ENCODE measurements at places on chromosomes 7 and 10.
A peak's percentile ranks its signal among the peaks of the same experiment; 100 is the strongest.

DNA sequence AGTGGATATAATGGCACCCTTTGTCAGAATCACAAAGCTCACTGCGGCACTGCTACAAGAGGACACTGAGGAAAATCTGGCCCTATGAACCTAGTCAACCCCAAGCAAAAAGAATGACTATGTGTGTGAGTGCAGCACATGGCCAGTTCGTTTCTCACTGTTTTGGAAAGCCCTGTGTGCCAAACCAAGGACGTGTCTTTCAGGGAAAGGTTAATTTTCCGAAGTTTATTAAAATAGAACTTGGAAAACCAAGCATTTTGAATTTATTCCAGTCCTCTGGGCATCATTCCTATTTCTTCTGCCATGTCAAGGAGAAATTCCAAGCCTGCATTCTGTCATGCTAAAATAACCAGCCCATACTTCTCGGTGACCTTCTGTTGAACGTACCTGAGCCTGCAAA lies 471.8 kb downstream of the PLXDC2 start:
- no peaks in the 10 kb centered on the region for H3K27me3 ChIP-seq
- H3K27ac ChIP-seq: no peak overlapping the region
- no peaks in the 10 kb centered on the region for H3K36me3 ChIP-seq
- H3K4me3 ChIP-seq: no peak overlapping the region

DNA sequence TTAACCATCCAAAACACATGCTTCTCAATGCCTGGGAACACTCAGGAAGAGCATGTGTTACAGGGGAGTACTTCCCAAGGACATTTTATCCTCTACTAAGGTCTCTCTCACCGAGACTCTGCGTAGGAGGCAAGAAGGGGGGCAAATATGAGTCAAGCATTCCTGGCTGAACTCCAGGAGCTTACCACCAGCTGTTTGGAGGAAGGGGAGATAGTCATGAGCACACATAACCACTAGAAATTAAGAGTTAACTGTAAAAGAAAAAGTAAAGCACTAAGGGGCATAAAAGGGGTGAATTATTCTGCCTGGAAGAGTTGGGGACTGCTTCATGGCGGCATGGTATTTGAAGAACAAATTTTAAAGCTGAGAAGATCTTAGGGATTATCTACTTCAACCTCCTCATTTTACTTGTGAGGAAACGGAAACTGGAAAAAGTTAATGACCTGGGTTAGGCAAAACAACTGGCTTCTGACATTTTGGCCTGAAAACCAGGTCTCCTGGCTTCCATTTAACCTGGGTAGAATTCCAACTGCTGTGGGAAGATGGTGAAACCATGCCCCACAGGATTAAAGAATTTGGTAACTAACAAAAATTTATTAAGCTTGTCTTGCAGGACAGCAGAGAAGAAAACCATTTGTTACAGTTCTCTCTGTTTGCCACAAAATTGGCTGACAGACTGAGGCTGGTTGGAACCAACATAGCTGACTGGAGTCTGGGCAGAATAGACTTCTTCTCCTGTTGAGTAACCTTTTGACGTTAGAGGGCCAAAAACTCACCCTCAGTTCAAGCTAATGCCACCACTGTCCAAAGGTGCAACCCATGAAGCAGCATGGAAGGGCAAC lies 85.5 kb downstream of the SLC25A13 start:
- no peaks in the 10 kb centered on the region for H3K36me3 ChIP-seq
- H3K27me3 ChIP-seq: no peaks in the 10 kb centered on the region
- H3K4me3 ChIP-seq: no peak overlapping the region
- DNase-seq: no peak

GRCh38 chr10:130491011-130491692 lies 355.0 kb downstream of the GLRX3 start:
- no peak overlapping the region for H3K4me3 ChIP-seq
- no peak for DNase-seq
- H3K4me1 ChIP-seq: no peaks in the 10 kb centered on the region
- no peaks in the 10 kb centered on the region for H3K36me3 ChIP-seq
- H3K27me3 ChIP-seq: no peaks in the 10 kb centered on the region
- H3K27ac ChIP-seq: no peak overlapping the region

DNA sequence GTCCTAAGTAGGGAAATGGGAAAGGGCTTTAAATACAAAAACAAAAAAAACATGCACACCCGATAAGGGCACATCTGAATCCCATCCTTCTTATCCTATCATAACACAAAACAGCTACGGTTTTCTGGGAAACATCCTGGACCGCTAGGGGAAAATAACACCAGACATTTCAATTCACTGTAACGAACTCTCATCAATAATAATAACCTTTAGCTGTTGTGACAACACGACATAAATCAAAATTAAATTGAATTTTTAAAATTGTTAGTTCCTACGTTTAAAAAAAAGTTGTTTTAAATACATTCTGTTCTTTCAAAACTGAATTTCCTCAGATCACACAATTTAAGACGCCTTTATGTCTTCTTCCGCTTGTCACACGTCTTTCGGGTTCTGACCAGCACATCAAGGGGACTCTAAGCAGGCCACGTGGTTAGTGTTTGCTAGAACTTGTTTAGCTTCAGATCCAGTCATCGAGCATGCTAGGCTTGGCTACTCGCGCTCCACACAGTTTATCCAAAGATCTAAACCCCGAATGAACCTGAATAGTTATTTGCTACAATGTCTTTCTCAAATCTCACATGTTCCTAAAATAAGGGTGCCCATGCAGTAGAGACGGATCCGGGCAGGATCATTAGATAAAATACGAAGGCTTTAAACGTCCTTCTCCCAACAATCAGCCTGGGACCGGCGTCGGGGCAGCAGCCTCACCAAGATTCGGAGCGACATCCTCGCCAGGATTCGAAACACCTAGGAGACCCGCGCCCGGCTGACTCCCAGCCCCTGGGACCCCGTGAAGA lies 839 bp downstream of the IKZF5 start:
- H3K36me3 ChIP-seq: peaks cover 16% of the 10 kb centered on the region
- peak; percentile 32 for DNase-seq
- peaks cover 53% of the 10 kb centered on the region for H3K4me1 ChIP-seq
- peak overlapping the region; percentile 99 for H3K27ac ChIP-seq

- H3K4me3 ChIP-seq: peak overlapping the region; percentile 75
- H3K36me3 ChIP-seq: peaks cover 6% of the 10 kb centered on the region
- peaks cover 24% of the 10 kb centered on the region for H3K4me1 ChIP-seq
These were observed 92.8 kb upstream of the INSIG1 start for GRCh38 chr7:155204744-155205367.

GRCh38 chr10:124665980-124666379 lies 78.2 kb downstream of the FAM53B start:
- no peak overlapping the region for H3K4me3 ChIP-seq
- no peaks in the 10 kb centered on the region for H3K27me3 ChIP-seq
- peak overlapping the region; percentile 98 for H3K27ac ChIP-seq
- DNase-seq: no peak

DNA sequence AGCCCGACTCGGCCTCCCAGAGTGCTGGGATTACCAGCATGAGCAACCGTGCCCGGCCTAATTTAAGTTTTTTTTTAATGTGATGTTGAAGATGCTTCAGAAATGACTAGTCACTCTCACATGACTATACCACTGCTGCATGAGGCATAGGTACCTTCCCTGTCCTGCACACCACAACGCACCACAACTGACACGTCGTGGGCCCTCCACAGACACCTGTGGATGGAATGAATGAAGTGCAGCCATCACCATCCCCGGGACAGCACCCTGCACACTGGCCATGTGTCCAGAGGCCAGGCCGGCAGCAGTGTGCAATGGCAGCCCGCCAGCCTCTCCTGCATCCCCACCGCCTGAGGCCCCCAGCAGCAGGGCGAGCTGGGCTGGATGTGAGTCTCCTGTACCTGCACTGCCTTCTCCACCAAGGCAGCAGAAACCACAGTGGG lies 55.1 kb downstream of the VOPP1 start:
- H3K36me3 ChIP-seq: peaks cover 57% of the 10 kb centered on the region
- no peaks in the 10 kb centered on the region for H3K27me3 ChIP-seq
- peaks cover 50% of the 10 kb centered on the region for H3K4me1 ChIP-seq
- peak overlapping the region; percentile 70 for H3K27ac ChIP-seq

- peaks cover 28% of the 10 kb centered on the region for H3K4me1 ChIP-seq
- DNase-seq: no peak
- peaks cover 4% of the 10 kb centered on the region for H3K36me3 ChIP-seq
- H3K27me3 ChIP-seq: no peaks in the 10 kb centered on the region
- H3K4me3 ChIP-seq: no peak overlapping the region
These were observed 73.8 kb downstream of the TAF3 start for GRCh38 chr10:7892146-7892545.

DNA sequence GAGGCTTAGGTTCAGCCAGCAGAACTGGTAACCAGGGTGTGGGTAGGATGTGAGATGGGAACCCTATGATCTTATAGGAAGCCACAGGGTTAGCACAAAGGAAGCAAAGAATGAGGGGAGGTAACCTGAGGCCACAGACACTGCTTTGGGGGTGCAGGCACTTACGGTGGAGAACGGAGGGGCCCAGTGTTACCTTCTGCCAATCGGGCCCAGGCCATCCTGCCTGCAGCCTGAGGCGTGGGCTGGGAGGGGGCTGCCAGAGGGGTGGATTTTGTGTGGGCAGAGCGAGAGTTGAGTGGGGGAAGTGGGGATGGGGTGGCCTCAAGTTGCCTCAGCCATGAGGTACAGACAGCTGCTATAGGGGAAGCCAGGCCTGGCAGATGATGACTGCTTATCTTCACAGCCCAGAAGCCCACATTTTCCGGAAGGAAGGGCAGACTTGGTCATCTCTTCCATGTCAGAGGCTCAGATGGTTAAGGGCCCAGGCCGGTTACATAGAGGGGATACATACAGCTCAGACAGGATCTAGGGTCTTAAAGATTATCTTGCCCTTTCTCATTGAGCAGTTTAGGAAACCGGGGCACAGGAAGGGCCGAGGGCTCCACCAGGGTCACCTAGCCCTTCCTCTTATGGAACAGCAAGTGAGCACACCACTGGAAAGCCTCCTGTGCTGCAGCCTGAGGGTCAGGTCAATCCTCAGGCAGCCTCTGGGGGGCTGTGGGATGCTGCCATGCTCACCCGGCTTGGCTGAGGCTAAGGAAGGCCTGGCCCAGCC lies 24.4 kb upstream of the VSIR start:
- no peaks in the 10 kb centered on the region for H3K36me3 ChIP-seq
- peaks cover 15% of the 10 kb centered on the region for H3K4me1 ChIP-seq
- DNase-seq: no peak
- no peak overlapping the region for H3K4me3 ChIP-seq
- peaks cover 6% of the 10 kb centered on the region for H3K27me3 ChIP-seq

DNA sequence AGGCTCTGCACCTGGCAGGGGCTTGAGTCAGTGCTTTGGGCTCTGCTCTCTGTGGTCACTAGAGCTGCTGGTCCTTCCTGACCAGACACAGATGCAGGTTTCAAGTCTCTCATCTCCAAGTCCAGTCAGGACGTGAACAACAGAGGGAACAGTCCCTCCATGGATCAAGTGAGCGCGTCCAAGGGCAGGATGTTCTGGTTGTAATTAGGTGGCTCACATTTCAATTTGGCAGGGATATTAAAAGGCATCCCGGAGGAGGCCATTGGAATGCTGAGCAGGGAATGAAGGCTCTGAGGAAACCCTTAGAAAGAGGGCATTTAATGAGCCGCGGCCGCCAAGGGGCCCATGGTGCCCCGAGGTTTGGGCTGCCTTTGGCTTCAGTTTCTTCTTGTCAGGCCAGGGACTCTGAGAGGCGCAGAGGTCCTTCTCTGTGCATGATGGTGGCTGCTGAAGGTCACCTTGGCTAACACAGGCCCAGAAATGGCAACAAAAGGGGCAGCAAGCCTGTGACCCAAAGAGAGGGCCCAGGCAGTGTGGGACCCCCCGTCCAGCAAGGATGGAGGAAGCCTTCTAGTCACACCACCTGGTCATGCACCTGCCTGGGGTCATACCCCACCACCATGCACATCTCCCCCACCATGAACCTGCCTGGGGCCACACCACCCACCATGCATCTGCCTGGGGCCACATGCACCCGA lies 30.7 kb upstream of the INPP5A start:
- peaks cover 16% of the 10 kb centered on the region for H3K27me3 ChIP-seq
- no peaks in the 10 kb centered on the region for H3K36me3 ChIP-seq
- H3K4me1 ChIP-seq: no peaks in the 10 kb centered on the region
- no peak overlapping the region for H3K4me3 ChIP-seq
- DNase-seq: no peak

DNA sequence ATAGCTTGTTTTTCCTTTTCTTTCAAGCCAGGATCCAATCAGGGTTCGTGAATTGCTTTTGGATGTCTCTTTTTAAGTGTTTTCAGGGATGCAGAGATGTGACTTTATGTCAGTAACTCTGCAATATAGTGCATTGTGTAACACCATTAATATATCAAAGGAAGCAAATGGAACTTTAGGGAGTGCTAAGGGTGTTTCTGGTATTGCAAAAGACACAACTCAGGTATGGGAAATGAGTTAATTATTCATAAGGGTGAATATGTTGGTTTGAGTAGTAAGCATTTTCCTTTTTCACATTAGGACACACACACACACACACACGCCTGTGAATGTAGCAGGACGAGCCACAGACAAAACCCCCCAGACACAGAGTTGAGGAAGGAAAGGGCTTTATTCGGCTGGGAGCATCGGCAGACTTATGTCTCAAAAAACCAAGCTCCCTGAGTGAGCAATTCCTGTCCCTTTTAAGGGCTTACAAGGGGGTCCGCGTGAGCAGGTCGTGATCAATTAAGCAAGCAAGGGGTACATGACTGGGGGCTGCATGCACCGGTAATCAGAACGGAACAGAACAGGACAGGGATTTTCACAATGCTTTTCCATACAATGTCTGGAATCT lies 31.8 kb upstream of the GSDME start:
- no peaks in the 10 kb centered on the region for H3K27me3 ChIP-seq
- no peak for DNase-seq
- no peak overlapping the region for H3K27ac ChIP-seq
- no peak overlapping the region for H3K4me3 ChIP-seq
- H3K4me1 ChIP-seq: peaks cover 6% of the 10 kb centered on the region
- no peaks in the 10 kb centered on the region for H3K36me3 ChIP-seq

DNA sequence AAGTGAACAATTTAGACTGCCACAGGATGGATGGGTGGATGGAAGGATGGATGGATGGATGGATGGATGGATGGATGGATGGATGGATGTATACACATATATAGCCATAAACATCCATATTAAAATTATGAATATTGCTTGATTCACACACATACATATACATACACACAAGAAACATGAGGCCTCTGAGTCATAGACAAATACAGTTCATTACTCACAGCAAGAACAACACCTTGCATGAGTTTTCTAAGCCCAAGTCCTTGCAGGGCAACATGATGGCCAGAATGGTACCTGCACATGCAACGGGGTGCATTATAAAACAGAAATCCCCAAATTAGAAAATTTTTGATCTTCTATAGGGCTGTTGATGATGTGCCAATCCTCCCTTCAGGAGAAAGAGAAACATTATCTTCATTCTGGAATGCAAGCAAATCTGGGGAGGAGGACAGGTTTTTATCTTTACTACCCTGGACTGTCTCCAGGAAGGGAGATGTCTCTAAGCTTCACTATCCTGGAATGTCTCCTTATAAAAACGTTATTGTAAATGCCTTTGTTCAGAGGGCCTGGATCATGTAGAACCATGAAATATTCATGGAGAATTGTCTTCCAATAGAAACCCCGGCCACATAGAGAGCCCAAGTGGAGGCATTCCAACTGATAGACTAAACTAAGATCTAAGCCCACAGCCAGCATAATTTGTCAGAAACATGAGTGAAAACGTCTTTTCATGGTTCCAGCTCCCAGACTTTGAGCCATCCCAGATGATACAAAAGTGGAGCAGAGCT lies 238.6 kb upstream of the LRRN3 start:
- no peak for DNase-seq
- H3K27me3 ChIP-seq: no peaks in the 10 kb centered on the region
- no peak overlapping the region for H3K27ac ChIP-seq
- no peaks in the 10 kb centered on the region for H3K36me3 ChIP-seq
- no peak overlapping the region for H3K4me3 ChIP-seq

- H3K4me1 ChIP-seq: peaks cover 6% of the 10 kb centered on the region
- H3K36me3 ChIP-seq: peaks cover 2% of the 10 kb centered on the region
- peaks cover 46% of the 10 kb centered on the region for H3K27me3 ChIP-seq
- H3K4me3 ChIP-seq: no peak within 1 kb of the TSS
- H3K27ac ChIP-seq: no peak within 1 kb of the TSS
These were observed at the start of gene LHFPL3 for GRCh38 chr7:104328296-104328969. TSS of gene LHFPL3 (plus strand) at chr7:104328603.
